Cardiac septum (tissue), 1 donor: ENCODE measurements at places on chromosomes 12 and 14. TPM values are rescaled to one million over a fixed set of nuclear protein-coding genes. Genes with fewer than 3 reads are reported as not detected.

The CLEC2D gene
- 4.7 TPM for total RNA-seq

The KRT2 gene
- not detected for total RNA-seq

The MIS18BP1 gene
- 9.7 TPM for total RNA-seq

GRCh38 chr12:62230652-62231051 is 29.6 kb upstream of the USP15 start:
- no peak for DNase-seq

- no peak for DNase-seq
Measured at GRCh38 chr12:53677016-53677799, 1.3 kb upstream of the ATP5MC2 start.

GRCh38 chr12:15601210-15601800 is 187.9 kb downstream of the EPS8 start:
- no peak for DNase-seq

DNA sequence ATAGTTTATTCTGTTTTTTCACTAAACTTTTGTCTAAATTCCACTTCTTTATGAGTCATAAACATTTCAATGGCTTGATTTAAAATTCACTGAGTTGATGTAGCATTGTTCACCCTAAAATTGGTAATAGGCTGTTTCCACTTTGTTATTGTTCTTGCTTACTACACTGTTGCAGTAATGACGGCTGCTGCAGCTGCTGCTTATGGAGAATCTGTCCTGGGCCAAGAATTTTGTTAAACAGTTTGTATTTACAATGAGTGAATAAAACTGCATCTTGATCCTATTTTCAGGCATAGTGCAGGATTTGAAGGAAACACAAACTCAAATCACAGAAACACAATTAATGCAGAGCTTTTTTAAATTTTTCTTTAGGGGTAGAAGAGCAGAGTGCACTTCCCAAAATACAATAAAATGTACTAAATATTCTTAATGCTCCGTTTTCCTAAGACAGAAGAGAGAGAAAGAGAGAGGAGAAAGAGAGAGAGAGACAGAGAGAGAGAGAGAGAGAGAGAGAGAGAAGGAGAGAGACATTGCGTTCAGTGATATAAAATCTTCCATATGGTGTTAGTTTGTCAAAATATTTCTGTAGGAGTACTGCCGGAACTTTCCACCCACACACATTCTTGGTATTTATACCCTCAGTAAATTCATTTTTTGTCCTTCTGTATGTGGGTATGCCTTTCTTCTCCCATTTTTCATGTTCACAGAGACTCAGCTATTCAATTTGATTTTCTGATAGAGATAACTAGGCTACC is 266.4 kb downstream of the LRFN5 start:
- DNase-seq, result no peak

GRCh38 chr12:27794818-27795584 is 15.0 kb upstream of the MANSC4 start:
- DNase-seq, result no peak

- no peak for DNase-seq
Measured at GRCh38 chr12:26732005-26732908, 100.7 kb downstream of the ITPR2 start.

- DNase-seq, result no peak
Measured at GRCh38 chr12:115983226-115983798, 294.2 kb downstream of the MED13L start.

DNA sequence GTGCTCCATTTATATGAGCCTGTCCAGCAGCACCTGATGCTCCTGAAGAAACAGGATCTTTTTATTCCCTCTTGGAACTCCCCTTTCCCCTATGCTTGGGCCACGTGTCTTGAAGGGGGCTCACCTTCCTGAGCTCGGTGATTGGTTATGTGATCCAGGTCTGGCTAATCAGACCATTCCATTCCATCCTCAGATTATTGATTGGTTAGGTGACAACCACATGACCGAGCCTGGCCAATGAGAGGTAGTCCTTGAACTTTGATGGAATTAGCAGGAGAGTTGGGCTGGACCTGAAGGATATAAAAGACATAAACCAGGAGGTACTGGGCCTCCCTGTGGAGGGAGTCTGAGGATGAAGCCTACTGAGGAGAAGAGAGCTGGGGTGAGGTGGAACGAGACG is 216.6 kb upstream of the LHX5 start:
- DNase-seq, result no peak

DNA sequence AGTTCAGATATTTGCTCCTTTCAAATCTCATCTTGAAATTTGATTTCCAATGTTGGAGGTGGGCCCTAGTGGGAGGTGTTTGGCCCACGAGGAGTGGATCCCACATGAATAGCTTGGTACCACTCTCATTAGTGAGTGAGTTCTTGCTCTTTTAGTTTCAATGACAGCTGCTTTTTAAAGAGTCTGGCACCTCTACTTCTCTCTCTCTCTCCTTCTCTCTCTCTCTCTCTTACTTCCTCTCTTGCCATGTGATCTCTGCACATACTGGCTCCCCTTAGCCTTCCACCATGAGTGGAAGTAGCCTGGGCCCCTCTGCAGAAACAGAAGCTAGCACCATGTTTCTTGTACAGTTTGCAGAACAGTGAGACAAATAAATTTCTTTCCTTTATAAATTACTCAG is 25.1 kb downstream of the GPR65 start:
- DNase-seq, result no peak

DNA sequence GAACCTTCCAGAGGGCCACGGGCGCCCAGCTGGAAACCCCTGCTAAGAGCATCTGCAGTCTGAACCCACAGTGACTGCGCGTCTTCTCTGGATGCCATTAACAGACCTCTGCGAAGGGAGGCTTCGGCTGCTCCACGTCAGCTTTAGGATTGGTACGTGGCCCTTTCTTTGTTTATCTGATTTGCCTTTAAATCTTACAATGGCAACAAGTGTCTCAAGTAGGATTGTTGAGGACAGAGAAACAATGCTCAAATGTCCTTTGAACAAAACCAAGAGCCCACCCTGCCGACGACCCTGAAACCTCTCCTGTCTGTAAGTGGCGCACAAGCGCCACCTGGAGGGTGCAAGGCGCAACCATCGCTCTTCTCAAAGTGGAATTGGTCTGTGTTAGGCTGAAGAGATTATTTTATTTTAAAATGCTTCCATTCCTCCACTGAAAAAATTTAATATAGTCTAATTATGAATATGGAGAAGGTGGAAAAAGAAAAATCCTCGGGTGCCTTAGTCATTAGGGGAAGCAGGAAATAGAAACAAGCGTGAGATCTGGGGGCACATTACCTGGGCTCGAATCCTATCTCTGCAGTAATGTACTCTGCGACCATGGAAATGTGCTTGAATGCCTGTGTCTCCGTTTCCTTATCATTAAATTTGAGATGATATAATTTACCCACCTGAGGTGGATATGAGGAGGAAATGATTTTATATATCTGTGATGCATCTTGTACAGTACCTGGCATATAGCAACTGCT is 82.6 kb upstream of the PTPRB start:
- no peak for DNase-seq

- no peak for DNase-seq
Measured at GRCh38 chr12:19388131-19388549, 51.2 kb upstream of the AEBP2 start.

- DNase-seq, result no peak
Measured at GRCh38 chr12:132617822-132618682, 524 bp upstream of the P2RX2 start.
